ENCODE measurements at places on chromosomes 1 and 21.

DNA sequence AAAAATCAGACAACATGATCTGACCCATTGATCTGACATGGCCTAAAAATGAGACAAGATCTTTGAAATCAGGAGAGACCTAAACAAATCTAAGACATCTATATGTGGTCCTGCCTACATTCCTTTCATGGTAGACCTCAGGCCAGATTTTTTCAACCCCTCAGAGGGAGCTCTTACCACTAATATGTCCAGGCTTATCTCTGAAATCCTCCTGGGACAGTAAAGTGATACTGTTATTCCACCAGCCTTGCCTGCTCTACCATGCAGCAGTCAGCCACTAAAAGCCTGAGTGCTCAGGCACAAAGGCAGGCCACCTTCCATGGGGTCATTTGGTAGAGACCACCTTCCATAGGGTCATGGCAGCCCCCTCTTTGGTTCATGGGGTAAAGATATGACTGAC lies 126.9 kb downstream of the TBX15 start:
- no peak for DNase-seq

DNA sequence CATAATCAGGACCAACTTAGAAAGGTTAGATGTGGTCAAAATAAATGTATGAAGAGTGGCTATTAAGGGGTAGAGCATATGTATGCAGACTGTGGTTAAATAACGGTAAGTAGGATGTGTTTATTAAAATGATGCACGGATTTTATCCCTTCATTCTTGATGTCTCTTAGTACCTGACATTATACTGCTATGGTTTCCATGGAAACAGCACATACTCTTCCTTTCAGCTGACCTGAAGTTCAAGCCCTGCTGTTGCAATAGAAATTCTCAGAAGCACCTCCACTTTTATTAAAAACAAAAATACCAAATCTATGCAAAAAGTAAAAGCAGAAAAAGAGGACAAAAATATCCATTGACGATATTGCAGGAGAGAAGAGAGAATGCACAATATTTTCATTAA lies 381.4 kb downstream of the RWDD3 start:
- no peak for DNase-seq

- DNase-seq = no peak
Measured at GRCh38 chr1:16073490-16074119, at the start of gene FAM131C. FAM131C (minus strand) TSS chr1:16073651; CDS start chr1:16073442, 209 bp downstream.

GRCh38 chr1:155925506-155925905 lies 8.7 kb downstream of the KHDC4 start:
- no peak for DNase-seq

- no peak for DNase-seq
Measured at GRCh38 chr1:88541596-88541995, 142.5 kb upstream of the PKN2 start.

DNA sequence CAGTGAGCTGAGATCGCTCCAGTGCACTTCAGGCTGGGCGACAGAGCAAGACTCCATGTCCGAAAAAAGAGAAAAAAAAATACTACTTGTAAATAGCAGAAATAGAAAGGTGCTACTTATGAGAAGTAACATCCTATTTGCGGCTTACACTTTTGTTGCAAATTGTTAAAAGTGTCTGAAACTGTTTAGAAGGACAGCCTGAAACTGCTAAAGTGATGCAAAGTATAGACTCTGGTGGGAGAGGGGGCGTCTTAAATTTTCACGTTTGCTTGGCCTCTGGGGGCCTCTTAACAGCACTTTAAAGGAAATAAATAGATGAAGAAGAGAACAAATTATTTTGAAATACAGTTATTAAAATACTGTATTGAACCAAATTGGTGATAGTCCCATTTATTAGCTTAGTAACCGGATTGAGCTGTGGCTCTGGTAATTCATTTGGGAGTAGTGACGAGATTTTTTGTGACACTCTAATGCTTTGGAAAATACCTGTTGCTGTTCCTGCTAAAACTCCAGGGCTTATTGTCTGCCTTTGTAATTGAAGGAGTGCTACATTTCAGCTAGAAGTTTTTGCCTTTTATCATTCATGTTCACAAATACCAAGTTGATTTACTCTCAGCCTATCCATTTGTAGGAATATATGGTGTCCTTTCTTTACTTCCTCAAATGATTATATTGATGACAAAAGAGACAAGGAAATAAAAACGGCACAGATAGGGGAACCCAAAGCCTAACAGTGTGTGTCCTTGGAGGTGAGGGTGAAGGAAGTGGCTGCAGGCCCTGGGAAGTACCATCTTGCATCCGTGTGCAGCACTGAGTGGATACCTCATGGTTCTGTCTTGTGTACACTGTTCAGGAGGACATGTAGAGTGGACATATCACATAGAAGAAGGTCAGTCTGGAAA lies 6.2 kb downstream of the PKNOX1 start:
- no peak for DNase-seq

DNA sequence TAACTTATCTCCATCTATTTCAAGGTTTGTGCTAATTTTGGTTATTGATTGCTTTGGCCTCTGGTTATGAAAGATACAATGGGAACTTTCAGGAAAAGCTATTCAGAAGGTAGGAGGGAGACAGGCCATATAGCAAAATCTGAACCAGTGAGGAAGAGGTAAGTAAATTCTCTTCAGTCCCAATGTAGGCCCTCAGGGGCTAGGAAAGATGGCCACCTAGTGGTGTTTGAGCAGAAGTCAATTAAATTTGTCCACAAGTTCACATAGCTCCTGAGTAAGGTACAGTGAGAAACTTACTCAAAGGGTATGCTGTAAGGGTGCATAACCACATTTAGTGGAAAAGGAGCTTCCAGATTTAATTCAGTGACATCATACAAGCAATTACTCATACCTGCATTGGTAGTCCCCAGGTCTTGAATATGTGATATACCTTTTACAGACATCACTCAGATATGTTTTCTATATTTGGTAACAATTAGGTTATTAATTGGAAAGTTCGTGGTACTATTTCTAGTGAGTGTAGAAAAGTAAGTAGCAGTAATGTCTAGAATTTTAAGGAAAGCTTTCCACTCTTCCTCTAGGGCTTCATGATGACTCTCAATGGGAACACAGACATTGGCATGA lies 21.4 kb upstream of the FMO1 start:
- DNase-seq = peak; percentile 65

DNA sequence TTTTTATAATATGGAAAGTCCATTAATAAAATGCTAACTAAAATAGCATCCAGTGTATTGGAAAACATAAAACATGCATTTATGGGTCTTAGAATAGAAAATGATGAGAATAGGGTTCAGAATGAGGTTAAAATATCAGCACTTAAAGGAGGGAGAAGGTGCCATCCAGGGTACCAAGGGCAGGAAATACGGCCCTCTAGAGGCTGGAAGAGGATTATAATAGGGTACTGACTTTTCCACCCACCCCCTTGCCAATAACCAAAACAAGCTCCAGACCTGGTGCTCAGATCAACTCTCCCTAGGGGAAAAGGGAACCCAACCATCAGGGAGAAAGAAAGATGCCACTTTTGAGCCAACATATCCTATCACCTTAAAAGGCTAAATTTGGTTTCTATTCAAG lies 26.7 kb downstream of the ASTN1 start:
- no peak for DNase-seq

GRCh38 chr1:31651089-31651420 lies 6.4 kb upstream of the PEF1 start:
- no peak for DNase-seq

DNA sequence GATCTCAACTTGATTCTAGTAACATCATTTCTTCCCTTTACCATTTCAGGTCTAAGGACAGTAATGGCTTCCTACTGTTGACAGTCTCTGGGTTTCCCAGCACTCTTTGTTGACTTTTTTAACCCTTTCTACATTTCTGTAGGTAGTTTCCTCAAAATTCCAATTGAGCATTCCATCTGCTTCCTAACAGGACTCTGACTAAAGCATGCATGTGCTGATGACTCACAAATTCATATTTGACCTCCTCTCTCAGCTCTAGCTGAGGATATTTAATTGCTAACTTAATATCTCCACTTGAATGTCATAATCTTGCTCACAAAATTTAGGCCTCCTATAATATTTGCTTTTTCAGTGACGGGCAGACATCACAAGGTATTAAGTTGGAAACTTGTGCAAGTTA lies 93.3 kb upstream of the ZNHIT6 start:
- DNase-seq = no peak

DNA sequence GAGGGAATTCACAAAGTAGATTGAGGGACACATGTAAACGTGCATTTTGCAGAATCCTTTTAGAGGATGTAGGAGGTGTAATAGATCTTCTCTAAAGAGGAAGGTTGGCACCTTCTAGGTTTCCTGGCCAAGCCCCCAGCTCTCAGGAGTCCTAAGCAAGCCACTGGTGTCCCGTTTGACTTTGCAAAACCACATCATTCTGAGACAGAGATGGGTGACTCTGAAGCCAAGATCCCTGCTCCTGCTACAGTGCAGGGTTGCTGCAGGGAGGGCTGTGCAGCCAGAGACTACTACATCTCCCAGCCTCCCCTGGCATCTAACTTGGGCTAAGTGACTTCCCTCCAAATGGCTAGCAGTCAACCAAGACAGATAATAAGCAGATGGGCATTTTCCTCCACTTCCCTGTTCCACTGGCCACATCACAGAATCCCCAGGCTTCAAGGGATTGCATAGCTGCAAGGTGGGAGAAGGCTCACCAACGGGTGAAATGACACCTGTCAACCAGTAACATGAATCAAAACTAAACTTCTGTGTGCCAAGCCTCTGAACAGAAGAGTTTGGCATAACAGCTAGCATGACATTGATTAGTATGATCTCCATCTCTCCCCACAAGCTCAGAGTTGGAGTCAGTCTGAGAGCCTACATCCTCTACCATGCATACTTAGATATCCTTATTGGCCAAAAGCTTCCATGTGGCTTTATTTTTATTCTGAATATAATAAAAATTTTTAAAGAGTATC lies 129.6 kb upstream of the COA6 start:
- DNase-seq = no peak

Data from NCI-H1694 treated with DMSO at 0.1 percent for 48 hours (cell line).